Fibroblast of mammary gland (primary cell): ENCODE measurements at places on chromosomes 6 and 20.

GRCh38 chr6:105509506-105510331 is 106.8 kb upstream of the PREP start:
- peak; percentile 30 for DNase-seq

DNA sequence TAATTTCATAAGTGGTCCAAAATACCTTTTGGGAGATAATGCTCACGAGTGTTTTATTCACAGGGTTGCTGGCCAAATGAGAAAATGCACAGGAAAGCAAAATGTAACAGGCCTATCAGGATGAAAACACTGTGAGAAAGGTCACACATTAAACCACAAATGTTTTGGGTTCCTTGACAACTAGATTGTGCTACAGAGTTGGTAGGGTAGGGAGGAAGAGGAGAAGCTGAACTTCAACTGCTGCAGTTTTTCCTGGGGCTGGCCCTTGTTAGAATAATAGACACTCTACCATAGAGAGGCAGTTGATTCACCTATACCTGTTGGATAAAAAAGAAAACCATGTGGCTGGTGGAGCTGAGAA is 28.1 kb upstream of the PAQR8 start:
- DNase-seq: no peak

- DNase-seq: peak; percentile 97
Observed at GRCh38 chr20:47330933-47331708, 25.4 kb downstream of the ZMYND8 start.

GRCh38 chr20:37981568-37981967 is 51.7 kb downstream of the TTI1 start:
- no peak for DNase-seq

- DNase-seq: no peak
Observed at GRCh38 chr20:1815502-1816085, 79.6 kb upstream of the SIRPA start.

DNA sequence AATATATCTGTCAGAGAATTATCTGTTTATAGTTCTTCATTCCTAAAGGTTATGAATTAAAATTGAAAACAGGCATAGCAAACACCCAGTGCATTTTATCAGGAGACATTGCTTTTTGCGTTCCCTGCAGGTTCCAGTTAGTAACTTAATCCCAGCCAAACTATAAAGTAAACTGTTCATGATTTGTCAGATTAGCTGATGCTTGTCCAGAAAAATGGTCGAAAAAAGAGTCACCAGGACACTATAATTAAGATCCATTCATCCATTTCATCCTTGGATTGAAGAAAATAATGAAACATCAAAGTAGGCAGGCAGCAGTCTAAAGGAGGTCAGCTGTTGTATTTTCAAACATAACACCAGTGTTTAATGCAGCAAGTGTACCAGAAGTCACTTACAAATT is 75.9 kb downstream of the EPHA7 start:
- no peak for DNase-seq

DNA sequence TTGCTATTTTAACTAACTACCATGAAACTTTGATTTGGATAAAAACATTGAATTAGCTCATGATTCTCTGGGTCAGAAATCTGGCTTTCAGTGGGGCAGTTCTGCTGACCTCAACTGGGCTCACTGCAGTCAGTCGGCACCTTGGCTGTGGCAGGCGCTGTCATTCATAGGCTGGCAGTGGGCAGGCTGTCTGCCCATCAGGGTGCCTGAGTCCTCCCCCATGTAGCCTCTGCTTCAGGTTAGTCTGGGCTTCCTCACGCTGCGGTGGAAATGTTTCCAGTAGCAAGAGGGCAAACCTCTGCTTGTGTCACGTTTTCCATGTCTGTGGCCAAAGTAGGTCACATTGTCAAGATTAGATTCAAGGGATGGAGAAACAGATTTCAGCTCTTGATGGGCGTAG is 251.0 kb upstream of the TCF21 start:
- no peak for DNase-seq

DNA sequence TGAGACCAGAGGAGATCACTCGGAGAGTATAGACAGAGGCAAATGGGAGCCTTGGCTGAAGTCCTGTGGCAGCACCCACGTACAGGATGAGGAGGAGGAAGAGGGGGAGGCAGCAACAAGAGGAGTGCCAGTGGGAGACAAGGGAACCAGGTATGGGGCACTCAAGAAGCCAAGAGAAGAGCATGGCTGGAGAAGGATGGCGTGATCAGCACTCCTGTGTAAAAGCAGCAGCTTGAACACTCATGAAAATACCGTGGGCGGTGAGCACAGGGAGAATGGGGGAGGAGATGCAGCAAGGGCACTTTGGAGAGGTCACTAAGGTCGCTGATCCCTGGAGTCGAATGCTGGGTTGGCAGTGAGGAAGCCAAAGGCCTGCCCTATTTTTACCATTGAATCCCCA is 51.2 kb upstream of the PRND start:
- DNase-seq: no peak

DNA sequence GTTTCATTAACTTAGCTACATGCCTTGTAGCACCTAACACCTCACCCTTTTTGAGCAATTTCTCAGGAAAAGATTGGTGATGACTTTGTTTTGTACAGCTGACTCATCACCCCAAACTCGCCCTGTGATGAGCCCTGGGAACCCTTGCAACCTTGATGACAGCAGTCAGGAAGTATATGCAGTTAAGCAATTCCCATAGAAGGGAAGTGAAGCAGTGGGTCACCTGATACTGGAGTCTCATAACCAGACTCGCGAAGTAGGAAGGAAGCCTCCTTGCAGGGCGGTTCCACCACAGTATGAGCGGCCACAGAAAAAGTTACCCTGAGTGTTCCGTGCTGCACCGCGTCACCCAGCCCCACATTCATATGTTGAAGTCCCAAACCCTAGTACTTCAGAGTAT is 82.0 kb upstream of the EDN1 start:
- DNase-seq: peak; percentile 66

- DNase-seq: peak; percentile 51
Observed at GRCh38 chr6:118468682-118469465, 79.2 kb upstream of the PLN start.

- DNase-seq: no peak
Observed at GRCh38 chr6:43035495-43036194, 14.2 kb downstream of the RRP36 start.

DNA sequence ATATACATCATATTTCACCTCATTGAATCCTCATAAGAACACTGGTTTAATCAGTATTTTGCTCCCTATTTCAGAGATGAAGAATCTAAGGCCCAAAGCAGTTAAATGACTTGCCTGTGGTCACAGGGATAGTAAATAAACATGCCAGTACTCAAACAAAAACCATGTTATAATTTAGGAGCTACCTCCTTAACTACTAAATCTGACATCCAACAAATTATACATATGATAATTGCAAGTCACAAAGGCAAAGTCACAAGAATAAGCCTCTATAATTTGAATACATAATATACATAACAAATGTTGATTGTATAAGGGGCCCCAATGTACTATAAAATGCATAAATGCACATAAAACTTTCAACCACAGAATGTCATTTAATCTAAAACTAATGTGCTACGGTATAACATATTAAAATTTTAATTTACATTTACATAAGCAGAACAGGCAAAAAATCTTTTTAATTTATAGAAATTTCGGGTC is 157.4 kb upstream of the SLC22A16 start:
- no peak for DNase-seq

GRCh38 chr6:41427642-41428335 is 92.4 kb downstream of the NCR2 start:
- DNase-seq: no peak

GRCh38 chr6:152698692-152699091 is 995 bp downstream of the MYCT1 start:
- DNase-seq: no peak

- no peak for DNase-seq
Observed at GRCh38 chr6:117919775-117920729, 13.0 kb downstream of the SLC35F1 start.

- peak; percentile 37 for DNase-seq
Observed at GRCh38 chr6:33144373-33144772, 47.9 kb downstream of the COL11A2 start.

DNA sequence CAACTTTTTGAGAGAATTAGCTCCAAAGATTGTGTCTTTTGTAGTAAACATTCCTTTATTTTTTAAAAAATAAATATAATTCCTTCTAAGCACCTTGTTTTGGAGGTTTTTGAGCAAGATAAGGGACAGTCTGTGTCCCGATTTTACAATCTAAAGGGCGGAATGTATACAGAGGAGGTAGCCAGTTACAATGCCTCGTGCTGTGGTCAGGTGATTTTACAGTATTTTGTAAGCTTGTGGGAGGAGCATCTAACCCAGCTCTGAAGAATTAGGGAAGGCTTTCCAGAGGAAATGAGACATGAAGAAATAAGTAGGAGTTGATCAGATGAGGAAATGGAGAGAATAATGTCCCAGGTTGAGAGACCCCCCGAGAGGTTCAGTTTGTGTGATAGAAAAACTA is 1.3 kb downstream of the HINT3 start:
- DNase-seq: peak; percentile 71

GRCh38 chr6:89585154-89585553 is 53.4 kb downstream of the LYRM2 start:
- DNase-seq: no peak

DNA sequence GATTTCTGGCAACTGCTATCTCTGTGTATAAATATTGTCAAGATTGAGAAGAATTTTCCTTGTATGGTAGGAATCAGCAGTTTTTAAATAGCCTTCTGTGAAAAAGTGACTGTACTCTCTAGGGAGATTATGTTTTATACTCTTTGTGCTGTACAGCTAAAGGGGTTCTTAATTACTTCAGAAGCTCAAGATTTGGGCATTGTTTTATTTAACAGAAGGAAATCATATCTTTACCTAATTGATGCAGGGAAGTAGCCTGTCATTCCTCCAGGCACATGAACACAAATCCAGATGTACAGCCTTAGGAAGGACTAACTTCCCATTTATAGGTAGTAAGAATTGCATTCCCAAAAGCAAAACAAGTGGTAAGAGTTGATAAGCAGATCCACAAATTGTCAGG is 1.3 kb downstream of the CALHM5 start:
- DNase-seq: no peak

- peak; percentile 86 for DNase-seq
Observed at GRCh38 chr6:141169419-141169818, 963.3 kb upstream of the GJE1 start.

- peak; percentile 2 for DNase-seq
Observed at GRCh38 chr20:9613871-9614270, 99.5 kb downstream of the LAMP5 start.

DNA sequence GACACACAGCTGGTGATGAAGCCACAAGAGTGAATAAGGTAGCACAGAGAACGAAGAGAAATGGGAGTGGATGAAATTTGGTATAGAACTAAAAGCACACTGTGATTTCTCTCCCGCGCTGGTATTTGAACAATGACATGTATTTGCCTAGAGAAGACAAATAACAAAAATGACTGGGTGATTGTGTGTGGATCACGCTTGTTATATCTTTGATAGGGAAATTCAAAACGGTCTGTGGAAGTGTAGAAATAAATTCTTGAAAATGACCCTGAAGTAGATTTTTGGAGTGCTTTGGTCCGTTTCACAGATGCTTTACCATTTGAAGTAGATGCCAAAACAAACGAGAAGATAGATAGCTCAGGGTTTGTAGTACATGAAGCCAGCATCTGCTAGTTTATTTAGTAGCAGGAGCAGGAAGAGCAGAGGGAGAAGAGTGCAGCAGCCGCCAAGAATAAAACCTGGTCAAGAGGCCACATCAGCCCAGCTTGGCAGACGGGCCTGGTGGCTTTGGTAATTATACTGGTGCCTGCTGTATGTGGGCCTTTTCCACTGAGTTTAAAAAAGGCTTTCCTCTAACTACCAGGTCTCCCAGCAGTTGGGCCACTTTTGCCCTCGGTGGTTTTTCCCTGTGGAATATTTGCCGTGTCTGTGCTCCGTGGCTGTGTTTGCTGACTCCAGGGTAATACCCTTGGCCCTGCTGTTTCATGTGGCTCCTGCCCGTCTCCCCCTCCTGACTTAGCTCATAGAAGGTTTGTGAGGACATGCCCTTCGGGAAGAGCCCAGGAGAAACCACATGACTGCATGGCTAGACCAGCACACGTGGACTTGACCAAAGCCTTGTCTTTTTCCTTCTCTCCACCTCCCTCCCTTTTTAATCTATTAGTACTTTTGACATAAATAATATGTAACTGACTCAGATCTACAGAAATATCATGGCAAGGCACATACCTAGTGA is 294.0 kb downstream of the SOX4 start:
- peak; percentile 13 for DNase-seq

DNA sequence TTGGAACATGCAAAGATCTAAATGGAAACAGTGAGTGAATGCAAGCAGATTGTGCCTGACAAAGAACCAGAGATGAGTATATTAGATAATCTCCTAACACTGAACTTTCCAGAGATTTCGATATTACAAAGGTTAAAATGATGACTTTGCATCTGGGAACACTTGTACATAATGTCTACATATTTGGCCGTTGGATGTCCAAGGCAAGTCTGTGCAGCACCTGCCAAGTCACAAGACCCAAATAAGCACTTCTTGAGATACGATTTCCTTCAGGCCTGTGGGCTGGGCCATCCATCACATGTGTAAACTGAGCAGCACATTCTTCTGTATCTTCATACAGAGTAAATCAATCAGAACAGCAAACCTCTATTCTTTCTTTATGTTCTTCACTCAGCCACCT is 32.5 kb upstream of the SMLR1 start:
- DNase-seq: no peak

DNA sequence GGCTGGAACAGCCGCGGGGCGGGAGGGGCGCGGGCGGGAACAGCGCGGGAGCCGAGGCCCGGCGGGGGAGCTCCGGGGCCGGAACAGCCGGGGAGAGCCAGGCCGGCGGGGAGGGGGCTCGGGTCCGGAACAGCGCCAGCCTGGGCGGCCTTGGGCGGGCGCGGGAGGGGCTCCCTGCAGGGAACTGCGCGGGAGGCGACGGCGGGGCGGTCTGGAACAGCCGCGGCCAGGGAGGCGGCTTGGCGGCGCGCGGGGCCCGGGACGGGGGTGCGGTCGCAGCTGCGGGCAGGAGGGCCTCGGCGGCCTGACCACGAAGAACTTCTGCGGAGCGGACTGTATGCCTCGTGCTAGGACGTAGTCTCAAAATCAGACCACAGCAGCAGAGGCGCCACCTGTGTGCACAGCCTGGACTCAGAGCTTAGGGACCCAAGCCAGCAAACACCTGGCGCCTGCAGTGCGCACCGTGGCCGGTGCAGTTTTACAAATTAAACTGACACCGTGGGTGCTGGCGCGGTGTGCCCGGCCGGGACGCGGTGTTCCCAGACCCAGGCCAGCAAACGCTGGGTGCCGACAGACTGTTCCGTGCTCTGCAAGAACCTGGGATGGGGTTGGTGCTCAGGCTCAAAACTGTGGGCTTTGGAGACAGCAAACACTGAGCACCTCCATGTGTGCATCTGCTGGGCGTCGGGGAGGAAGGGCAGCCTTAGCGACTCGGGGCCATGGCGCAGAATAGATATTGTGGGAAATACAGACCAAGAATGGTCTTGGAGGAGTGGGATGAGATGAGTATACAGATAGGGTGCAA is 572 bp downstream of the ZNF341 start:
- peak; percentile 73 for DNase-seq

- peak; percentile 49 for DNase-seq
Observed at GRCh38 chr20:62122654-62123449, 577 bp downstream of the LSM14B start.
